ENCODE measurements at places on chromosomes 12 and 14. TPM values are rescaled to one million over a fixed set of nuclear protein-coding genes. Genes with fewer than 3 reads are reported as not detected.

Gene KRT7
- 33.4 TPM for total RNA-seq

Gene GPR84
- total RNA-seq = not detected

Gene COPZ1
- total RNA-seq = 232 TPM

Gene NYNRIN
- 14.3 TPM for total RNA-seq

Gene FAM222A
- total RNA-seq = 0.32 TPM

Gene MMP19
- 0.32 TPM for total RNA-seq

Gene DEPDC4
- total RNA-seq = 0.32 TPM

Gene SDSL
- 9.7 TPM for total RNA-seq

Gene OTOGL
- total RNA-seq = 1.8 TPM

Gene LRRC10
- not detected for total RNA-seq

Gene MAP1LC3B2
- total RNA-seq = 0.32 TPM

Gene FOXG1
- total RNA-seq = not detected

Gene IFI27
- total RNA-seq = 748 TPM

Gene TEX52
- total RNA-seq = not detected

Gene GPR162
- total RNA-seq = 9.4 TPM

Gene ENDOU
- not detected for total RNA-seq

Gene RERG
- not detected for total RNA-seq

Gene PPP1CC
- total RNA-seq = 152 TPM

Gene SMIM10L1
- total RNA-seq = 5.0 TPM

Gene TIMM9
- total RNA-seq = 36.6 TPM

Gene GYS2
- not detected for total RNA-seq

Gene PLEKHG7
- not detected for total RNA-seq

Gene LALBA
- total RNA-seq = not detected

Gene KCNH3
- 0.32 TPM for total RNA-seq

Gene BCDIN3D
- total RNA-seq = 3.2 TPM

Gene CCDC184
- under 0.01 TPM for total RNA-seq

Gene AMN
- total RNA-seq = 0.32 TPM

Gene VSX2
- total RNA-seq = not detected

Gene ACOT4
- total RNA-seq = 0.61 TPM

Gene TMEM120B
- total RNA-seq = 8.2 TPM

Gene GPR65
- not detected for total RNA-seq

Gene PRORP
- 41.6 TPM for total RNA-seq

Gene SUOX
- total RNA-seq = 15.9 TPM

Gene ADAM21
- 0.30 TPM for total RNA-seq

Gene GOLGA3
- 81.3 TPM for total RNA-seq

Gene SPIC
- total RNA-seq = not detected

Gene NKX2-1
- total RNA-seq = not detected

Gene LMBR1L
- total RNA-seq = 91.6 TPM

Gene FAR2
- 40.3 TPM for total RNA-seq

Gene CCDC175
- total RNA-seq = not detected

Gene POU6F1
- 0.32 TPM for total RNA-seq

Gene SERPINA4
- total RNA-seq = not detected

Gene KIF5A
- under 0.01 TPM for total RNA-seq

Gene PLD4
- total RNA-seq = not detected

Gene NPFF
- not detected for total RNA-seq

Gene KLHL33
- total RNA-seq = not detected

Gene RNASE2
- not detected for total RNA-seq

Gene IGFBP6
- total RNA-seq = 13.1 TPM

Gene SIX1
- total RNA-seq = 0.97 TPM

Gene EPYC
- not detected for total RNA-seq

Gene FAM181A
- not detected for total RNA-seq

Measured in epithelial cell of umbilical artery (primary cell).